ENCODE measurements at places on chromosomes 4 and X.

DNA sequence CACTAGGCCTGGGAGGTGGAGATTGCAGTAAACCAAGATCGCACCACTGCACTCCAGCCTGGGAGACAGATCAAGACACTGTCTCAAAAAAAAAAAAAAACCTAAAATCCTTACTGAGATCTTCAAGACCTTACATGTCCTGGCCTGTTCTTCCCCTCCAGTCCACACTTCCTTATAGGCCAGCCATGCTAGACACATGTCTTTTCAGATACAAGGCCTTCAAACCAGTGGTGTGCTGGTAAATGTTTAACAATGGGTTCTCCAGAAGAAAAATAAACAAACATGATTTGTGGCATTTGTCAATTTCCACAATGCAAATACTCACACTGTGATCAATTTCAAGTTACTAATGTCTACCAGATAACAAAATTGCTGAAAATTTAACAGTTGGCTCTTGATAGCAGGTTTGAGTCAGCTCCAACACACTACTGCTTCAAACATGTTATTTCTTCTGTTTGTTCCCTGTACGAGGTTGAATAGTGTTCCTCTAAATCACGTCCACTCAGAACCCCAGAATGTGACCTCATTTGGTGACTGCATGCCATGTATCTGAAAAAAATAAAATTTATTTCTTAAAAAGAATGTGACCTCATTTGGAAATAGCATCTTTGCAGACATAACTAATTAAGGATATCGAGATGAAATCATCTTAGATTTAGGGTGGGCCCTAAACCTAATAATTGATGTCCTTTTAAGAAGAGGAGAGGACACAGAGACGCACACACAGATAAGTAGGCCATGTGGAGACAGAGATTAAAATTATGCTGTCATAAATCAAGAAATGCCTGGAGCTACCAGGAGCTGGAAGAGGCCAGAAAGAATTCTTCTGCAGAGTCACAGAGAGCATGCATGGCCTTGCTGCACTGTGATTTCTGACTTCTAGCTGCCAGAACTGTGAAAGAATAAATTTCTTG, 144.4 kb downstream of the ZNF674 start:
- no peaks in the 10 kb centered on the region for H3K4me1 ChIP-seq
- peaks cover 3% of the 10 kb centered on the region for H3K27me3 ChIP-seq
- no peak for DNase-seq
- H3K36me3 ChIP-seq, result no peaks in the 10 kb centered on the region
- no peak overlapping the region for H3K4me3 ChIP-seq
- no peak overlapping the region for H3K27ac ChIP-seq

DNA sequence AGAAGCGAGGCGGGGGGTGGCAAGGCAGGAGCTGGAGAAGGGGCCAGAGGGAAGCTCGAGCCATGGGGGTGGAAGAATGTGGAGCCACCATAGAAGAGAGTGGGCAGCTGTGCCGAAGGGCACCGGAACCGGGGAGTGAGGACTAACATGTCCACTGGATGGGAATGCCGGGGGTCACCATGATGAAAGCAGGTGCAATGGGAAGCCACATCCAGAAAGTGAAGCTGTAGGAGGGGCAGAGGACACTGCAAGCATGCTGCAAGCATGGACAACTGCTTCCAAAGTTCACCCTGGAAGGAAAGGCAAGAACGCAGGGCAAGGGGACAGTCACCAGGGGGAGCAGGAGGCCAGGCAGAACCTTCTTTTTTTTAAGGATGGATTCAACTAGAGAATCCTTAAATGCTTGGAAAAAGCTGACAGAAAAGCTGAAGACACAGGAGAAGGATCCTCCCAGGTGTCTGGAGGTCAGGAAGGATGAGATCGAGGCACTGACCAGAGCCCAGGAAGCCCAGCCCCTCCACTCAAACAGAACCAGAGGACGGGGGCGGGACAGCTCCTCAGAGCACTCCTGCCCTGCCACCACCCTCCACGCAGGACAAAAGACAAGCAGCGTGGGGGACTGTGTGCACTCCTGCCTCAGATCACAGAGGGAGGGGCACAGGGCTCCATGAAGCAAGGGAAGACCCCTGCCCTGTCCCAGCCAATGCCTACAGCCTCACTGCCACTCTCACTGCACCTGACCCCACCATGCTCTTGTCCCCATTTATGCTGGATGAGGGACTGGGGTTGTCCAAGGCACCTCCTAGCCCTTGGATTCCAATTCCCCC, 169.2 kb downstream of the AFAP1 start:
- no peaks in the 10 kb centered on the region for H3K36me3 ChIP-seq
- H3K4me1 ChIP-seq, result peaks cover 9% of the 10 kb centered on the region
- H3K4me3 ChIP-seq, result no peak overlapping the region
- no peak for DNase-seq

DNA sequence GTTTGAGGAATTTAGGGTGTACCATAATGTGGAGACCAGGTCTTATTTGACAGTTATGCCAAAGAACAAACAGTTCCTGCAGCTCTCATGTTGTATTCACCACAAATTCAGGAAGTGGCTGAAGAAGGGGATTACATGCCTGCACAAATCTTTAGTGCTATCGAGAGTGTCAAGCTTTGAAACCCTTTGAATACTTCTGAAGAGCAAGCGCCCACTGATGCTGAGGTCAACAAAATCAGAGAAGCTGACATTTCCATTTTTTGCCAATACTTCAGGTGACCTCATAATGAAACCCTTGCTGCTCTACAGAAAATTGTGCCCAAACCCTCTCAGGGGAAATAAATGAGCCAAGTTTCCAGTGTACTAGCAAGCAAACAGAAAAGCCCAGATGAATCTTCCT, 28.4 kb downstream of the PAK3 start:
- no peaks in the 10 kb centered on the region for H3K27me3 ChIP-seq
- no peaks in the 10 kb centered on the region for H3K36me3 ChIP-seq
- DNase-seq, result no peak
- no peak overlapping the region for H3K27ac ChIP-seq
- H3K4me3 ChIP-seq, result no peak overlapping the region

DNA sequence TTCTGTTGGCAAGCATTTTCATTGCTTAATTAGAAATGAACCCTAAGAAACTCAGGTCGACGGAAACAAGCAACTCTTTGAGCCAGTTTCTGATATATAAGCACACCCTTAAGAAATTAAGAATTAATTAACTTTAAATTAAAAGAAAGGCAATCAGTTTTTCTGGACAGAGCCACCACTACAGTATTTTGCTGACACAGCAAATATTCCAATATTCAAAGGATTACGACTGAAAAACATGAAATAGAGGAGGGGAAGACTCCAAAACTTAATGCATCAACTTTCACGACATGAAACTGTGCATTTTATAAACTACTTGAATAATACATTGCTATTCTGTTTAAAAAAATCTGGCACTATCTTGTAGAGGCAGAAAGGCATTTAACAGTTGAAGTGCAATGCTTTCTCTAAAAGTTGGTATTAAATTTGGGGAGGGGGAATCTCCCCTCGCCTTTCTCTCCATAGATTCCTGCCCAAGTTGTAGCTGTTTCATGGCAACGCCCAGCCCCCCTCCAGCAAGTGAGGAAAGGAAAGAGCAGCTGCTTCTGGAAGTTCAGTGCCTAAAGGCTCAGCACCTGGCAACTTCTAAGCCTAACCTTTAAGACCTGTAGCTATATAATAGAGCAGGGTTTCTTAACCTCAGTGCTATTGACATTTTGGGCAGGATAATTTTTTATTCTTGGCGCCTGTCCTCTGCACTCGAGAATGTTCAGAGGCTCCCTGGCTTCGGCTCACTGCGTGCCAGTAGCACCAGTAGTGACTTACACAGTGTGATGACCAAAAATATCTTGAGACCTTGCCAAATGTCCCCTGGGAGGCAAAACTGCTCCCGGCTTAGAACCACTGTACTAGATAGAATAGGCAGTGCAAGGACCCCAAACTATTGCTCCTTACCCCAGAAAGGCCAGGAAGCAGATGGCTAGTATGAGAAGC, 6.7 kb upstream of the ZCCHC18 start:
- no peak overlapping the region for H3K4me3 ChIP-seq
- H3K36me3 ChIP-seq, result peaks cover 3% of the 10 kb centered on the region
- peaks cover 11% of the 10 kb centered on the region for H3K4me1 ChIP-seq
- H3K27ac ChIP-seq, result peak overlapping the region; percentile 66

DNA sequence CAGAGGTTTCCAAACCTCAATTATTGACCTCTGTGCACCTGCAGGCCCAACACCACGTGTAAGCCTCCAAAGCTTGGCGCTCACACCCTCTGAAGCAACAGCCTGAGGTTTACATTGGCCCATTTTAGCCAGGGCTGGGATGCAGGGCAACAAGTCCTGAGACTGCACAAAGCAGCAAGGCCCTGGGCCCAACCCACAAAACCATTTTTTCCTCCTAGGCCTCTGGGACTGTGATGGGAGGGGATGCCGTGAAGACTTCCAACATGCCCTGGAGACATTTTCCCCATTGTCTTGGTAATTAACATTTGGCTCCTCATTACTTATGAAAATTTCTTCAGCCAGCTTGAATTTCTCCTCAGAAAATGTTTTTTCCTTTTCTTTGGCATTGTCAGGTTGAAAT, 54.9 kb upstream of the CNKSR2 start:
- no peaks in the 10 kb centered on the region for H3K4me1 ChIP-seq
- no peaks in the 10 kb centered on the region for H3K27me3 ChIP-seq
- no peak for DNase-seq
- H3K36me3 ChIP-seq, result peaks cover 5% of the 10 kb centered on the region

DNA sequence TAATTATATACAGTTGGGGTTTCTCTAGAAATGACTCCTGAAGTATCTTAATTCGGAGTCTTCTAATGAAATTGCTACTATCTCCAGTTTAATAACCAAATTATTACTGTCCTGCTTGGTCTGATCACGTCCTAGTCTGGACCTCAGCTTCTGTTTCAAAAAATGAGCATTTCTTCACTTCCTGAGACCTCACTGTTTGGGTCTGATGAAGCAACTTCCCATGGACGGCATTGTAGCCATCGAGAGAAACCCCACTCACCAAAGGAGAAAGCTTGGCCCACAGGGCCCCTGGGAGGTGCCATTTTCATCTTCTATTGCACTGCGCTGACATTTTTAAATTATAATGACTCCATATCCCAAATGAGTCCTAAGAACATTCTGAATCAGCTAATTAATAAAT, 178.0 kb downstream of the MGST2 start:
- no peak for DNase-seq
- no peak overlapping the region for H3K4me3 ChIP-seq
- H3K27me3 ChIP-seq, result peaks cover 10% of the 10 kb centered on the region
- no peak overlapping the region for H3K27ac ChIP-seq
- H3K36me3 ChIP-seq, result no peaks in the 10 kb centered on the region

DNA sequence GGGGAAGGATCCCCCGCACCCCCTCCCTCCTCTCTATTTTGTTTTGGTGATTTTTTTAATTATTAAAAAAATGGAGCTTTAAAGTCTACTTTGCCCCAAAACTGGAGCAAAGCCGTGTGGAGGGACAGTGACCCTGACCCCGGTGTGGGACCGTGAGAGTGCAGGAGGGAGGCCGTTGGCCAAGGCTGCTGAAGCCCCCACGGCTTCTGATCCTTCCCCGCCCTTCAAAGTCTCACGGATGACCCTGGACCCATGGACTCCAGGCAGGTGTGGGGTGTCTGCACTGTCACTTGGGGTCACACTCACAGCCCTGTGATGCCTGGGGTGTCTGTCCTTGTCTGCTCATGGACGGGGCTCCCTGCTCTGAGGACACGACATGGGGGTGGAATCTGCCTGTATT, 133.3 kb downstream of the CPZ start:
- no peak overlapping the region for H3K27ac ChIP-seq
- H3K4me1 ChIP-seq, result no peaks in the 10 kb centered on the region
- DNase-seq, result no peak
- H3K36me3 ChIP-seq, result peaks cover 1% of the 10 kb centered on the region
- H3K27me3 ChIP-seq, result peaks cover 4% of the 10 kb centered on the region

DNA sequence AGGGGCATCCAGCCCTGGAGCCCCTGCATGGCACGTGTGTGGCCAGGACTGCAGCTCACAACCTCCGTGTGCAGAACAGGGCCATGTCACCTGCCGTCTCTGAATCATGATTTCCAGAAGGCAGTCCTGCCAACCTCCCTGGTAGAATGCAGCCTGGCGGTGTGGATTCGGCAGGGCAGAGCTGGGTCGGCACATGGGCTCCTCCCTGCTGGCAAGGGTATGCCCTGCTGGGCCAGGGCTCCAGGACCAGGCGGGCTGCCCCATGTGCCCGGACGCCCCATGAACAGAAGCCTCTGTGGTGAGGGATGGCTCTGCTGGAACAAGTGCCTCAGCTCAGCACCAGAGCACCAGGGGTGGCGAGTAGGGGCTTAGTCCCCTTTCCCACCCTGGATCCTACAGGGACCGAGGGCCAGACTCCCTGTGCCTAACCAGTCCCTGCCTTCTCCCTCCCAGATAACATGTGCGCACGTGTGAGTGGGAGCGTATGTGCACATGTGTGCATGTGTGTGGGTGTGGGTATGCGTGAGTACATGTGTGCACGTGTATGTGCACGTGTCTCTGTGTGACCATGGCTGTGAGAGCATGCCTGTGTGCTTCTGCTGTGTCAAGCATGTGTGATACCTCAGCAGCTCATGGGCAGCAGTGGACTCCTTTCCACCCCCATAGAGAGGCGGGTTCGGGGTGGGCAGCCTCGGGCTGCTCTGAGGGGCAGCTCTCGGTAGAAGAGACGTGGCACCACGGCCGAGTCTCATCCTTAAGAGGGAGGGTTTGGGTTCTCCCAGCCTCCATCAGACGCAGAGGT, 10.3 kb upstream of the MXD4 start:
- no peak overlapping the region for H3K27ac ChIP-seq
- no peak for DNase-seq
- H3K4me1 ChIP-seq, result no peaks in the 10 kb centered on the region
- no peak overlapping the region for H3K4me3 ChIP-seq

GRCh38 chrX:68686097-68686977, 38.9 kb downstream of the STARD8 start:
- peaks cover 10% of the 10 kb centered on the region for H3K4me1 ChIP-seq
- no peak overlapping the region for H3K27ac ChIP-seq
- no peaks in the 10 kb centered on the region for H3K36me3 ChIP-seq
- peak overlapping the region; percentile 61 for H3K4me3 ChIP-seq

GRCh38 chrX:49912086-49912485, 10.3 kb upstream of the CLCN5 start:
- H3K27me3 ChIP-seq, result no peaks in the 10 kb centered on the region
- no peaks in the 10 kb centered on the region for H3K36me3 ChIP-seq
- DNase-seq, result no peak
- H3K4me3 ChIP-seq, result no peak overlapping the region
- no peak overlapping the region for H3K27ac ChIP-seq
- peaks cover 11% of the 10 kb centered on the region for H3K4me1 ChIP-seq

GRCh38 chr4:122894827-122895226, 27.6 kb downstream of the NUDT6 start:
- peaks cover 2% of the 10 kb centered on the region for H3K36me3 ChIP-seq
- no peak overlapping the region for H3K4me3 ChIP-seq
- H3K27me3 ChIP-seq, result no peaks in the 10 kb centered on the region
- DNase-seq, result no peak
- H3K27ac ChIP-seq, result no peak overlapping the region

GRCh38 chr4:163505374-163505773, 10.9 kb downstream of the TMA16 start:
- DNase-seq, result no peak
- H3K27me3 ChIP-seq, result no peaks in the 10 kb centered on the region
- peaks cover 17% of the 10 kb centered on the region for H3K36me3 ChIP-seq
- H3K4me1 ChIP-seq, result peaks cover 39% of the 10 kb centered on the region
- H3K27ac ChIP-seq, result peak overlapping the region; percentile 9
- no peak overlapping the region for H3K4me3 ChIP-seq

Data from memory B cell (primary cell).